ENCODE measurements at places on chromosomes 2 and 18.

- peak; percentile 87 for DNase-seq
Observed at GRCh38 chr18:23257686-23258565, 122.6 kb downstream of the CABLES1 start.

GRCh38 chr2:146312899-146313298 is 1531.9 kb upstream of the ACVR2A start:
- peak; percentile 58 for DNase-seq

GRCh38 chr2:106866641-106867040 is 19.3 kb downstream of the ST6GAL2 start:
- DNase-seq: no peak

- DNase-seq: peak; percentile 80
Observed at GRCh38 chr2:179264368-179265081, at the start of gene SESTD1. SESTD1 (minus strand) TSS chr2:179264832; CDS start chr2:179191841, 72,991 bp downstream.

DNA sequence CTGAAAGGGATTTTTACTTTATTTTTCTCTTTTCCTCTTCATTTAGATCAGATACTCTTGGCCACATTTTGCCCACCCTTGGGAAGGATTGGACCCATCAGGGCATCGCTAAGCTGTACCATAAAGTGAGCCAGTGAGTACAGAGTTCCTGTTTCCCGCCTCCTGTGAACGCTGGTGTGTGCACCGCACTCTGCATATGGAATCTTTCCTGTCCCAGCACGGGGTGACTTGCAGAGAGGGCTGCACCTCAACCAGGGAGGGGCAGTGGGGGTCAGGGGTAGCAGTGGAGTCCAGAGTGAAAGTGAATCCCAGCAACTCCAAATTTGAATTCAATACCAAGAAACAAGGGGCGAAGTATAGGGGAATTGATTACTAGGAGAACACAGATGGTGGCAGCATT is 58.6 kb downstream of the LPIN1 start:
- DNase-seq: no peak

GRCh38 chr2:112636605-112637288 is 9.0 kb upstream of the SLC20A1 start:
- DNase-seq: no peak

DNA sequence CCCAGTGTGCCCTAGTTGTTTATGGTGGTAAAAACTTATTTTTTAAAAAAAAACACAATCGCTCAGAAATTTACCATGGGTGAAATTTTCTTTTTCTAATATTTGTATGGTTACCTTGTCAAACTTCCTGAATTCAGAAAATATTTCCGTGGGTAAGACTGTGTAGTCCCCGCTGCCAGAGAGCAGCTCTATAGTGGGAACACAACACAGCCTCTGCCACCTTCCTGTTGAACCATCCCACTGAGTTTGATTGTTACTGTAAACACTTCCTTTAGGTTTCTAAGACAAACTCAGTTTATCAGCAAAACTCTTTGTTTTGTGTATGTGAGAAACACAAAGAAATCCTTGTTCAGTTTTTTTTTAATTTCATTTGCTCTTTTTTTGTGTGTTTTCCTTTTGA is 17.9 kb downstream of the DNAH6 start:
- DNase-seq: no peak

DNA sequence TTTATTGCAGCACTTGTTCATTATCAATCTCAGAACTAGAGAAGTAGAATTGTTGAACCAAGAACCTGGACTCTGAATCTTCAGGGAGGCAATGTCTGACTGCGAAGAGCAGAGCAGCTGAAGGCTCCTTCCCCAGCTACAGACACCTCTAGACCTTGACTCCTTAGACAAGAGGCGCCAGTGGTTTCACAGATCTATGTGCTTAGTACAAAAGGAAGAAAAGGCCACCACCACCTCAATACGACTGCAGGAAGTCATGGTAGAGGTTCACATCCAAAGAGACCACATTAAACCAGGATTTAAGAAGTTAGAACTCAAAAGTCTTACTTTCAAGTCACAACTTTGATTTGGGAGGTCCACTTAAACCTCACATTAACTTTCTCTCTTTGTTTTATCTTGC is 158.1 kb upstream of the VRK2 start:
- DNase-seq: no peak

DNA sequence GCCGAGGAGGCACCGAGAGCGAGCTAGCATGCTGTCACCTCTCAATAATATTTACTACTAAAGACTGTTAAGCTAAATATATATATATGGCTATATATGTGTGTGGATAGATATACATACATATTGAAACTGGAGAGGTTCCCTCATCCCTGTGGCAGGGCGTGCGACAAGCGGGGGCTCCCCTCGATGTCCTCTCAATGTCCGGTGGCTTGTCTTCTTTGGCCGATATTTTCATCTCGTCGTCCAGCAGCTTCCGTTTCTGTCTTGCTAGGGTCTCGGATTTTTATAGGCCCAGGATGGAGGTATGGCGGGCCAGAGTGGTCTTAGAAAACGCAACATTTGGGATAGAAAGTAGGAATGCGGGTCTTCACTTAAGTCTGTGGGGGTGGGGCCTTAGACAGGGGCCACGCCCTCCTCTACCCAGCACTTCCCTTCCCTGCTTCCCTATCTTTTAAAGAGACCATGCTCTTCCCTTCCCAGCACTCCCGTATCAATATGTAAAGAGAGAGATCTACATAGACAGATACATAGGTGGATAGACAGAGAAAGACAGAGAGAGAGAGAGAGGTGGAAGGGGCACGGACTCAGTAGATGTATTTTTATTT is 866.8 kb downstream of the DSC3 start:
- DNase-seq: no peak

DNA sequence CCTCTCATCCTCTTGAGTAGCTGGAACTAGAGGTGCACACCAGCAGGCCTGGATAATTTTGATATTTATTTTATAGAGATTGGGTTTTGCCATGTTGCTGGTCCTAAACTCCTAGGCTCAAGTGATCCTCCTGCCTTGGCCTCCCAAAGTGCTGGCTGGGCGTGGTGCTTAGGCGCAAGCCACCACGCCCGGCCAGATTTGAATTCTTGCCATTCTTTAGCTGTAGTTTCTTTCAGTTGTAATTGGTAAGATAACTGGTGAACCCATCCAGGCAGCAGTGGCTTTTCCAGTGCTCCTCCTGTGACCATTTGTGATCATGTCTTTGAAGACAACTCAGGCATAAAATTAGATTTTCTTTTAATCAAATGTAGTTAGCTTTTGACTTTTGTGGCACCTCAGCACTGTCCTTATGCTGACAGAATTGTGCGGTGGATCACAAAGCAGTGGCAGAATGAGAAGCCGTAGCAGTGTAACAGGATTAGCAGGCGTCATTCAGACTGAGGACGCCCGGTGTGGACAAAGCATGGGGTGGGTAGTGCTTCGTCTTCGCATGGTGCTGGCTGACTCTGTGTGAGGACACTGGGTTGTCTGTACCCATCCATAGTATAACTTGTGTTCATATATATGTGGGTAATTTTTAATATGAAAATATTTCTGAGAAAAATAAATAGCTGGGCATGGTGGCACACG is 30.0 kb upstream of the TOGARAM2 start:
- DNase-seq: no peak

- no peak for DNase-seq
Observed at GRCh38 chr2:74555610-74556103, 1.1 kb downstream of the DOK1 start.

- peak; percentile 92 for DNase-seq
Observed at GRCh38 chr18:37403100-37403781, 162.4 kb downstream of the CELF4 start.

DNA sequence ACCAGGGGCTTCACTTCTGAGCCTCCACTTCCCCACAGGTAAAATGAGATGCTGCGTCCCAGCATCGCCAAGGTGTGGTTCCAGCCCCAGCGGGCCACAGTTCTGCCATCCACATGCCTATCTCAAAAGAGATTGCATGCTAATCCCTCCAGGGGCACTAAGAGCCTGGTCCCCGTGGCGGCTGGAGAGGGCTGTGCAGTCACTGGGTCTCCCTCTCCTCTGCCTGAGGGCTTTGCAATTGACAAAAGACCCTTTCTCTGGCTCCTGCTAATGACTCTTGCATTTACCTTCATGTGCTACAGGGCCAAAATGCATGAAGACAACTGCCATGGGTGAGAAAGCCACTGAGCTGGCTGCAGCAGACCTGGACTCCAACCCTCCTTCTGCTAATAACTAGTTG is 18.5 kb downstream of the ZBTB7C start:
- no peak for DNase-seq

- DNase-seq: no peak
Observed at GRCh38 chr18:9537677-9538076, 62.4 kb downstream of the RALBP1 start.

DNA sequence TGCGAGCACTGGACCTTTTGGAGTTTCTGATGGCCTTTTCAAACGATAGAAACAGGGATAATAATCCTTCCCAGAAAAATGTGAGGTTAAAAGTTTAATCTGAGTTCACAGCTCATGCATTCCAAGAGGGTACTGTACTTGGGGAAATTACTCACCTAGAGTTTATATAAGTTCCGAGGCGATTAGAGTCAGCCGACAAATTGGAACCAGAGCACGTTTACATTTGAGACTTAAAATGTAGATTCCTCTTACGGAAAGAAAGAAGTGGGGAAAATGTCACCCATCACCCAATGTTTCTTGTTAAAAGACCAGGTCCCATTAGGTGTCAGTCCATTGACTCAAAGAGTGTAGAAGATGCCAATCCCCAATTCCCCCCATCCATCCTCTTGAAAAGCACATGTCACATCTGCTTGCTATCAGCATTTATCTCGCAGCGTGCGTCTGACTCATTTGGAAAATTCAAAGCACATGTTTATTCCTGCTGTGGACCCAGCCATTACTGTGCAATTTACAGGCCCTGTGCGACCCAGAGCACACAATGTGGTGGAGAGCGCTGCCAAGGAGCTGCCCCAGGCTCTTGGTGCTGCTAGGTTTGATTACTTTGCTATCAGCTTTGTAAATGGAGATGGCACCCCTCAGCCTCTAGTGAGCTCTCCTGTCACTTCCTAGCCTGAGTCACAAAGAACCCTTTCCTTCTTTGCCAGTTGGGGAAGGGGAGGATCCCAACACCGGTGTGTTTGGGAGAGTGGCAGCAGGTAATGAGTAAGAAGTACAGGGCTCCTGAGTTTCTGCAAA is 104.8 kb downstream of the COLEC12 start:
- DNase-seq: peak; percentile 91

DNA sequence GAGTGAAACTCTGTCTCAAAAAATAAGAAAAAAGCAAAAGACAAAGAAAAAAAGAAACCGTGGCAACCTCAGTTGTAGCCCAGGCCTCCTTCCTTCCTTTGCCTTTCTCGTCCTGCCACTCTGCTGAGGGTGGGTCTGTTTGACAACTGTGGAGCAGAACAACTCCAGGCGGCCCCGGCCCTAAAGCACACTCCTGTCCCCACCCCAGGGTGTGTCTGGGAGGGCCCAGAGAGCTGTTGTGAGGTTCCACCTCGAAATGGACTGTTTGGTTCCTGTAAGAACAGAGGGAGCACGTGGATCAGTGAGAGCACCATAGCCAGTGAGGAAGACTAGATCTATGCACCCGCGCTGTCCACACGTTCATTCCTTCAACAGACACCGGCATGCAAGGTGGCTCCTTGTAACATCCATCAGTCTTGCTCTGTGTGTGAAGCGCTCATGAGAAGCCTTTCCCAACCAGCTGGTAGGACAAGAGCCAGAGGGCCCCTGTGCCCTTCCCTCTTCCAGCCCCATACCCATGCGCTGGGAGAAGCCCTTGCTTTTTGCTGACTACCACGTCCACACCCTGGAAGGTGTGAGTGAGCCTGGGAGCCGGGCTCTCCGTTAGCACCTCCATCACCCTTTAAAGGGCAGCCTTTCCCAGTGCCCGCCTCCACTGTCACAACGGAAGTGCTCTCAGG is 61.6 kb downstream of the SOWAHC start:
- no peak for DNase-seq

DNA sequence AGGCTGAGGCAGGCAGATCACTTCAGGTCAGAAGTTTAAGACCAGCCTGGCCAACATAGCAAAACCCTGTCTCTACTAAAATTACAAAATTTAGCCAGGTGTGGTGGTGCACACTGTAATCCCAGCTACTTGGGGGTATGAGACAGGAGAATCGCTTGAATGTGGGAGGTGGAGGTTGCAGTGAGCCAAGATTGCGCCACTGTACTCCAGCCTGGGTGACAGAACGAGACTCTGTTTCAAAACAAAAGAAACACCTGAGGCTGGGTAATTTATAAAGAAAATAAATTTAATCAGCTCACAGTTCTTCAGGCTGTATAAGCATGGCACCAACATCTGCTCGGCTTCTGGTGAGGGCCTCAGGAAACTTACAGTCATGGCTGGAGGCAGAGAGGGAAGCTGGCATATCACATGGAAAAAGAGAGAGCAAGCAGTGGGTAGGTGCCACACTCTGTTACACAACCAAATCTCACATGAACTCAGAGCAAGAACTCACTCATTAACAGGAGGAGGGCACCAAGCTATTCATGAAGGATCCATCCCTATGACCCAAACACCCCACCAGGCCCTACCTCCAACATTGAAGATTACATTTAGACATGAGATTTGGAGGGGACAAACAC is 244.1 kb upstream of the RBBP8 start:
- DNase-seq: no peak

DNA sequence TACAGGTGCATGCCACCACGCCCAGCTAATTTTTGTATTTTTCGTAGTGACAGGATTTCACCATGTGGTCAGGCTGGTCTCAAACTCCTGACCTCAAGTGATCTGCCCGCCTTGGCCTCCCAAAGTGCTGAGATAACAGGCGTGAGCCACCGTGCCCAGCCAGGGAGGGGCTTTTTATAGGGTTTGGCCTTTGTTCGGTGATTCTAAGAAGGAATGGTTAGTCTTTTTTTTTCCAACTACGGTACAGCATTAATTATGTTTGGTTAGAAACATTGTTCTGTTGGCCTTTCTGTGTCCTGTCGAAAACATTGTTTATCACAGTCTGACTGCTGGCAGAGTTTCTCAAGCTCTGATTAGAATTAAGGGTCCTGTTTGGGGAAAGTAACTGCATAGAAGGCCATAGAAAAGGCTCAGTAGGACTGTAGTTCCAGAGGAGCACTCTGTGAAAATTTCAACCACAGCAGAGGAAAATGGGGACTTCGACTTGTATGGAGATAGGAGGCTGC is 19.3 kb upstream of the SMCHD1 start:
- DNase-seq: no peak

DNA sequence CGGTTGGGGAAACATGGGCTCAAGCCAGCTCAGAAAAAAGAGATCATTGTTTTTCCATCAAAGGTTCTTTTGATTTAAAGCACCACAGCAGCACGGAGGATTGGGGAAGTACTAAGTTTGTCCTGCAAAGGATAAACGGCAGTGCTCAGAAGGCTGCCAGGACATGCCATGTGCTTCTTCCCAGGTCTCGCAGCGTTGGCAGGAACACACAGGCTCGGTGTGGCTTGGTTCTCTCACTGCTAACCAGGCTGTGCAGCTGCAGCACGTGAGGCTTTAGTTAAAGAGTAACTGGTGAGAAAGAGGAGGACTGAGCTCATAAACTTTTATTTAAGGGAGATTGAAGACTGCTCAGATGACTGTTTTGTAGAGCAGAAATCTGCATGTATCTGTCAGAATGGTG is 264.3 kb downstream of the TSN start:
- peak; percentile 16 for DNase-seq

- DNase-seq: peak; percentile 71
Observed at GRCh38 chr18:45588376-45589355, 26.6 kb upstream of the SLC14A2 start.

DNA sequence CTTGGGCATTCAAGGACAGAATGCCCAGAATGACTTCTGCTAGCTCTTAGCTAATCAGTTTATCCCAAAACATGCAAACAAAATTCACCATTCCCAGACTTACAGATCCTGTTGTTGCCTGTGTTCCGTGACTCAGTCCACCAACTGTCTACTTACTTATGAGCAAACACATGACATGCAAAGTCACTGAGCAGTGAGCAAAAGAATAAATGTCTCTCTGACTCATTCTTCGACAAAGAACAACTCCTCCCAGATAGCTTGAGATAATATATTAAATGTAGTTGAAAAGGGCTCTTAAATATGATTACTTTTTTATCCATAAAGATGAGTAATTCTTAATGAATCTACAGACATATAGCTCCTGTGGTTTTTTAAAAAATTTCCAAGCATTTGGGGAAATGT is 9.0 kb upstream of the CREG2 start:
- peak; percentile 96 for DNase-seq
